ENCODE measurements at places on chromosomes 6 and 20. TPM values are rescaled to one million over a fixed set of nuclear protein-coding genes. Genes with fewer than 3 reads are reported as not detected.

ACSS1 gene
- 2.6 TPM for total RNA-seq

TGM3 gene
- not detected for total RNA-seq

MAS1 gene
- total RNA-seq, result not detected

C20orf96 gene
- total RNA-seq, result 1.8 TPM

OOEP gene
- not detected for total RNA-seq

FLRT3 gene
- total RNA-seq, result 0.78 TPM

SLC13A3 gene
- total RNA-seq, result 2.5 TPM

MDFI gene
- total RNA-seq, result not detected

SCRT2 gene
- not detected for total RNA-seq

KLHDC3 gene
- 75.9 TPM for total RNA-seq

RIPPLY2 gene
- 1.4 TPM for total RNA-seq

GPX5 gene
- total RNA-seq, result not detected

TAF4 gene
- 4.8 TPM for total RNA-seq

OR12D3 gene
- total RNA-seq, result not detected

PRSS35 gene
- 0.37 TPM for total RNA-seq

EYA2 gene
- total RNA-seq, result 0.37 TPM

CRYBG1 gene
- total RNA-seq, result 132 TPM

ACTL10 gene
- 3.9 TPM for total RNA-seq

GTSF1L gene
- not detected for total RNA-seq

SRMS gene
- not detected for total RNA-seq

CFB gene
- 10.7 TPM for total RNA-seq

GHRH gene
- not detected for total RNA-seq

DAAM2 gene
- 1.1 TPM for total RNA-seq

DDO gene
- total RNA-seq, result 0.39 TPM

SRSF3 gene
- total RNA-seq, result 282 TPM

OXT gene
- total RNA-seq, result 0.39 TPM

HLA-DRB5 gene
- total RNA-seq, result not detected

SLC17A1 gene
- total RNA-seq, result not detected

ATP6V1G2 gene
- total RNA-seq, result 1.8 TPM

RAET1L gene
- total RNA-seq, result not detected

APCDD1L gene
- 3.9 TPM for total RNA-seq

ADGB gene
- not detected for total RNA-seq

BANF2 gene
- not detected for total RNA-seq

PSORS1C2 gene
- not detected for total RNA-seq

MTFR2 gene
- total RNA-seq, result 3.5 TPM

SLC12A5 gene
- not detected for total RNA-seq

OR2B6 gene
- total RNA-seq, result not detected

Data from subcutaneous preadipocyte (primary cell).